ENCODE measurements at places on chromosomes 12 and 14. TPM values are rescaled to one million over a fixed set of nuclear protein-coding genes. Genes with fewer than 3 reads are reported as not detected.

Gene GSC
- total RNA-seq, result not detected

Gene BIN2
- total RNA-seq, result not detected

Gene KRT3
- not detected for total RNA-seq

Gene GPR84
- total RNA-seq, result not detected

Gene KLRD1
- total RNA-seq, result not detected

Gene ZFP36L1
- total RNA-seq, result 102 TPM

Gene CRIP2
- 245 TPM for total RNA-seq

Gene PIWIL1
- not detected for total RNA-seq

Gene EPYC
- total RNA-seq, result not detected

Gene DACT1
- total RNA-seq, result not detected

Gene CMKLR1
- not detected for total RNA-seq

Gene CLBA1
- total RNA-seq, result 4.2 TPM

DNA sequence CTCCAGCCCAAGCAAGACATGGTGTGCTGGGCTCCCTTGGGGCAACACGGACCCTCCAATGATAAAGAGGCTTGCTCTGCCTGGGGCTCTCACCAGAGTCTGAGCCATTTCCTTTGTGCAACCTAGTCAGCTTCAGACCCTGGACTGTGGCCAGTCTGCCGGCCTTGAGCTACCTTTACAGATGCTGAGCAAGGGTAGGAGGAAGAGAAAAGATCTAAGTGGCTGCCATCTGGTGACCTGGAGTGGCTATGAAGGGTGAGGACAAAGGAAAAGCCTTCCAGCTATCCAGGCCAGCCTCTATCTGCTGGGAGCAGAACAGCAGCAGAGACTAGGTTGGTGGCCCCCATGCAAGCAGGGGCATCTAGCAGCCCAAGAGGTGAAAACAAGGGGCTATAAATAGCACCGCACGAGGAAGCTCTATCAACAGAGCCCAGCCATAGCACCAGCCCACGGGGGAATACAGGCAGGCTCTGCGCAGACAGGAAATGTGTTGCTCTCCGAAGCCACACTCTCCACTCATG, 230.1 kb downstream of the FOXN3 start:
- DNase-seq, result no peak

DNA sequence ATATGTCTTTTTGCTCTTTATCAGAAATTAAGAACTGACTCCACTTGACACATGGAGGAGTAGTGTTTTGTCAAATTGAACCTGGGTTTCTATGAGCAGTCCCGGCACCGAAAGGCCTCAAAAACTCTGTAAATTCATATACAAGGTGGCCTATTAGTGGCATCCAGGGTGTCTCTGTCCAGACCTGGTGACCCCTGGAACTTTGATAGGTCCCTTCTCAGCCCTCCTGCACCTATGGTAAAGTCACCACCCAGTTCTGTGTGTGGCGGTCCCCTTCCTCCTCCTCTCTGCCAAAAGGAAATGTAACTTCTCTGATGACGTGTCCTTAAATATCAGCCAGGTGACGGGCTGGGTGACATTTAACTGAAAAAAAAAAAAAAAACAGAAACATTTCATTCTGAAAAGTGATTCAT, 204.0 kb upstream of the FOXN3 start:
- DNase-seq, result no peak

GRCh38 chr14:83071888-83072501, 1538.3 kb upstream of the SEL1L start:
- peak; percentile 36 for DNase-seq

DNA sequence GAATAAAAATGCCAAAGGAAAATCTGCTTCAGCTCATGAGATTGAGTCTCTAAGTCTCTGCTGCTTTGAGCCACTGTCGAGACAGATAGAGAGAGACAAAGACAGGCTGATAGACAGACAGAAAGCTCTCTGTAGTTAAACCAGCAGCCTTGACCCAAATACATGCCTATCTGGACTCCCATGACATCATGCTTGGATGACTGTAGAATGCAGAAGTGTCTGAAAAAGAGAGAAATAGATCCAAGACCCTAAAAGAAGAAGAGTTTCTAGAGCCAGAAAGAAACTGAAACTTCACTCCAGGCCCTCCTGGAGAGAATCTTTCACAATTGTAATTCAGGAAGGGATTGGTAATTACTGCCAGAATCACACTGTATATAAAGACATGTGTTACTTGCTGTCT, 122.6 kb upstream of the PLXNC1 start:
- DNase-seq, result no peak

DNA sequence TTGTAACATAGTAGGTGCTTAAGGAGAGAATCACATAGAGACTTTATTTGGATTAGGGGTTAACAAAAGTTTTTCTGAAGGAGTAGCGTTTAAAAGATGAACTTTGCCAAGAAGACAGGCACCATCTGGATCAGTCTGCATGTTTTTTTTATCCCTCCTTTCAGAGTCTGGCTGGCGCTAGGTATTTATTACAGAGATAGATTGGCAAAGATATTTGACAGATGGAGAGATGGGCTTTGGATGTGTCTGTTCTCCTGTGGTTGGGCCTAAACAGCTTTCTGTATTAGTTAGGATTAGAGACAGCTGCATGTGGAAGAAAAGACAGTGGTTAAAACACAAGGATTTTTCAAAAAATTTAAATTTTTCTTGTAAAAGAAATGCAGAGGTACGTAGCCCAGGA, 133.9 kb downstream of the C12orf75 start:
- DNase-seq, result no peak

GRCh38 chr12:130873825-130874224, 2.0 kb downstream of the RAN start:
- peak; percentile 67 for DNase-seq

GRCh38 chr14:21299562-21300130, 19.8 kb downstream of the RPGRIP1 start:
- DNase-seq, result no peak

GRCh38 chr14:98955741-98956070, 316.3 kb downstream of the BCL11B start:
- DNase-seq, result no peak

- peak; percentile 16 for DNase-seq
These were observed at the start of gene PMCH for GRCh38 chr12:102197789-102198188. TSS of gene PMCH (minus strand) at chr12:102197833. CDS start at chr12:102197770, 63 bp downstream.

- DNase-seq, result no peak
These were observed 95.6 kb downstream of the DIP2B start for GRCh38 chr12:50600364-50600763.

- no peak for DNase-seq
These were observed 27.9 kb downstream of the TMCC3 start for GRCh38 chr12:94622475-94622874.

DNA sequence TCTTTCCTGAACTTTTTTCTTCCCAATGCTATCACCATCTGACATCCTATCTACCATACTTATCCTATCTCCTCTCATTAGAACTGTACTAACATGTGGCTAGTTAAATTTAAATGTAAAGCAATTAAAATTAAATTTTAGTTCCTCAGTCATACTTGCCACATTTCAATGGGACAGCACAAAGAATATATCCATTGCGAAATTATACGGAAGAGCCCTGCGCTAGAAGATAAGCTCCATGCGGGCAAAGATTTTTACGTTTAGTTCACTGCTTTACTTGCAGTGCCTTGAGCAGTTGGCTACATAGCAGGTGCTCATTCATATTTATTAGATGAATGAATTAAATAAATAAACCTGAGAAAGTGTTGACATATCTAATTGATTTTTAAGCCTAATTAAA, 33.1 kb downstream of the SEC23A start:
- DNase-seq, result no peak

GRCh38 chr12:81610955-81611889, 147.9 kb downstream of the PPFIA2 start:
- peak; percentile 50 for DNase-seq

DNA sequence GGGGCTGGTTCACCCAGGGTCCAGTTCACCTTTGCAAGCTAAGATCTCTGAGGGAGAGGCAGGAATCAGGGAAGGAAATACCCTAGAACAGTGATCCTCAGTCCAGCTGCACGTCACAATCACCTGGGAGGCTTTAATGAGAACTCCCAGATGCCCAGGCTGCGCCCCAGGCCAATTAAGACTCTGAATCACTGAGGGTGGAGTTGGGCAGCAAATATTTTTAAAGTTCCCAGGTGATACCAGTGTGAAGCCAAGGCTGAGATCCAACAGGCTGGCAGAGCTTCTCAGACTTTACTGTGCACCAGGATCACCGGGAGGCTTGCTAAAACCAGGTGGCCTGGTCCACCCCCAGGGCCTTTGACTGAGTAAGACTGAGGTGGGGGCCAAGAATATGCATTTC, 23.8 kb downstream of the MYL2 start:
- DNase-seq, result no peak

DNA sequence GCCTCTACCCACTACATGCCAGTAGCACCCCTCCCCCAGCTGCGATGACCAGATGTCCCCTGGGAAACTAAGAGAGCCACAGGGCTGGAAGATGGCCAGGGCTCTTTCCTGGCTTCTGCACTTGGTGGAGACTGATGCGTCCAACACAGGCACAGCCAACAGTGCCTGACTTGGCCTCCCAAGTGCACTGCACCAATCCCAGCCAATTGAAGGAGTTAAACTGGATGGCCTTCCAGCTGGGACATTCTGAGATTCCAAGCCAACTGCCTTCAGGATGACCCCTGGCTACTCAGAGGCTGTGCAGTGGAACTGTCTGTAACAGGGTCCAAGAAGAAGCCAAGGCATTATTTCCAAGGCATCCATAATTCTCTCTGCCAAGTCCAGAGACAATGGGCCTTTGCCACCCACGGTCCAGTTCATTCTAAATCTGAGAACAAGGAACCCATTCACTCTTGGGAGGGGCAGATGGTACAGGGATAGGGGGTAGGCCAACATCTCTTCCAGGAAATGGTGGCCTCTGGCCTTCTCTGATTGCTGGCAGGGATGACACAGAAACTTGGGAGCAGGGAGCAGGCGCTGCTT, 35.2 kb downstream of the PRIMA1 start:
- DNase-seq, result no peak

- DNase-seq, result no peak
These were observed 25.8 kb downstream of the PLEKHG3 start for GRCh38 chr14:64730061-64730440.

GRCh38 chr14:75864352-75864751, 117.4 kb downstream of the TGFB3 start:
- no peak for DNase-seq

- DNase-seq, result no peak
These were observed 727.6 kb downstream of the VRK1 start for GRCh38 chr14:97524589-97525319.

Data from Caki2 (cell line).